Activated CD8-positive, alpha-beta memory T cell treated with anti-CD3 and anti-CD28 coated beads for 36 hours (primary cell): ENCODE measurements at places on chromosomes 5 and 9. TPM values are rescaled to one million over a fixed set of nuclear protein-coding genes. Genes with fewer than 3 reads are reported as not detected.

Gene C5orf52
- not detected for total RNA-seq

Gene ANKH
- total RNA-seq, result 88.6 TPM

Gene GABRA6
- not detected for total RNA-seq

Gene LCN9
- not detected for total RNA-seq

Gene COL15A1
- total RNA-seq, result 0.04 TPM

Gene GDNF
- total RNA-seq, result not detected

Gene FAM153A
- total RNA-seq, result 6.3 TPM

Gene MEIKIN
- not detected for total RNA-seq

Gene IFNA10
- not detected for total RNA-seq

Gene LRRC8A
- 22.7 TPM for total RNA-seq

Gene TMEM215
- total RNA-seq, result not detected

Gene XPA
- 11.1 TPM for total RNA-seq

Gene FXN
- total RNA-seq, result 34.4 TPM

Gene STK32A
- not detected for total RNA-seq

Gene SHOC1
- not detected for total RNA-seq

Gene PCDHA6
- not detected for total RNA-seq

Gene INSL6
- total RNA-seq, result not detected

Gene SOX30
- 0.29 TPM for total RNA-seq

Gene PAEP
- total RNA-seq, result not detected

Gene ABLIM3
- not detected for total RNA-seq

Gene SPINK5
- not detected for total RNA-seq

Gene INSYN2B
- not detected for total RNA-seq

Gene GCNT1
- 16.4 TPM for total RNA-seq

Gene PKD2L2
- not detected for total RNA-seq

Gene POU5F2
- 0.38 TPM for total RNA-seq

Gene REEP2
- total RNA-seq, result 6.2 TPM

Gene QRFP
- total RNA-seq, result not detected

Gene SPATA31D4
- total RNA-seq, result not detected

Gene CER1
- not detected for total RNA-seq

Gene RNF130
- 15.3 TPM for total RNA-seq

Gene TAF11L9
- total RNA-seq, result not detected

Gene FABP6
- total RNA-seq, result not detected

Gene DBH
- not detected for total RNA-seq

Gene CARTPT
- not detected for total RNA-seq

Gene GARIN3
- total RNA-seq, result 0.25 TPM

Gene ROR2
- not detected for total RNA-seq

Gene ADGRV1
- 0.34 TPM for total RNA-seq

Gene PCDHA1
- not detected for total RNA-seq

Gene PCDHA3
- not detected for total RNA-seq

Gene PDZD2
- 0.63 TPM for total RNA-seq

Gene CYLC2
- total RNA-seq, result not detected
